Activated T-cell treated with anti-CD3 and anti-CD28 coated beads for 48 hours (primary cell): ENCODE measurements at places on chromosomes 3 and 15.

DNA sequence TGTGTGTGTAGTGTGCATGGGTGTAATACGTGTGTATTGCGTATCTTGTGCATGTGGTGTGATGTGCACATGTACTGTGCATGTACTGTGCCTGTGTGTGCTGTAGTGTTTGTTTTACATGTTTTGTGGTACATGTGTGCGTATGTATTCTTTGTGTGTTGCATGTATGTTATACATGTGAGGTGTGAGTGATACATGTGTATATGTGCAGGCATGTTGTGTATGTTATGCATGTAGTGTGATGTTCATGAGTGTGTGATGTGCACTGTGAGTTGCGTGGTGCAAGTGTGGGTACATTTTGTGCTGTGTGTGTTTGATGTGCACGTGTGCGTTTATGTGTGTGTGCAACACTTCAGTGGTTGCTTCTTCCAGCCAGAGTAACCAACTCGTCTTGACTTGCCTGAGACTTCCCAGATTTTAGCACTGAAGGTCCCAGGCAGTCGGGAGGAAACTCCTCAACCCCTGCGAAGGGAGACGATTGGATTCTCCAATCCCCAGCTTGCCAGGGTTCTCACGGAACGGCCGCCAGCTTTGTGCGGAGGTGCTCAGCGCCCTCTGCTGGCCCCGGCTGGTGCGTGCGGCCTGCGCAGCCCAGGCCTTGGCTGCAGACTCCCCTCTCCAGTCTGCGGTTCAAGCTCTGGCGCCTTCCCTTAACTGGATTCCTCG is 3.6 kb downstream of the GALNT15 start:
- peak; percentile 70 for DNase-seq

GRCh38 chr3:16332904-16333426 is 68.0 kb downstream of the OXNAD1 start:
- no peak for DNase-seq

- no peak for DNase-seq
Observed at GRCh38 chr15:100206643-100207042, 135.1 kb downstream of the ADAMTS17 start.

GRCh38 chr15:76223521-76223920 is 87.7 kb downstream of the ETFA start:
- DNase-seq = no peak

DNA sequence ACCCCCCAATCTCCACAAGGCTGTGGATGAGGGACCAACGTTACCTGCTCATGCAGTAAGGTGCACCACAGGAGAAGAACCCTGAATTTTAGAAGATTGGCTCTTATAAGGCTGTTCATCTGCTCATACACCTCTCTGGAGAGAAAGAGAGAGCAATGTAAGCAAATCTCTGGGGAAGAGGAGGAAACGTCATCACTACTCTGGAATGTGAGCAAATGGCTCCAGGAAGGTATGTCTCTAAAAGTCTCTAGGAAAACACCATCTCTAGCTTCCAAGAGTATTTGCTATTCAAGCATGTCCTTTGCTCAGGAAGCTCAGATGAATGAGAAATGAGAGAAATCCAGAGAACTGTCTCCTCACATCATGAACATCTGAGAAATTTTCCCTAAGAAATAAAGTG is 235.4 kb downstream of the TBL1XR1 start:
- no peak for DNase-seq

DNA sequence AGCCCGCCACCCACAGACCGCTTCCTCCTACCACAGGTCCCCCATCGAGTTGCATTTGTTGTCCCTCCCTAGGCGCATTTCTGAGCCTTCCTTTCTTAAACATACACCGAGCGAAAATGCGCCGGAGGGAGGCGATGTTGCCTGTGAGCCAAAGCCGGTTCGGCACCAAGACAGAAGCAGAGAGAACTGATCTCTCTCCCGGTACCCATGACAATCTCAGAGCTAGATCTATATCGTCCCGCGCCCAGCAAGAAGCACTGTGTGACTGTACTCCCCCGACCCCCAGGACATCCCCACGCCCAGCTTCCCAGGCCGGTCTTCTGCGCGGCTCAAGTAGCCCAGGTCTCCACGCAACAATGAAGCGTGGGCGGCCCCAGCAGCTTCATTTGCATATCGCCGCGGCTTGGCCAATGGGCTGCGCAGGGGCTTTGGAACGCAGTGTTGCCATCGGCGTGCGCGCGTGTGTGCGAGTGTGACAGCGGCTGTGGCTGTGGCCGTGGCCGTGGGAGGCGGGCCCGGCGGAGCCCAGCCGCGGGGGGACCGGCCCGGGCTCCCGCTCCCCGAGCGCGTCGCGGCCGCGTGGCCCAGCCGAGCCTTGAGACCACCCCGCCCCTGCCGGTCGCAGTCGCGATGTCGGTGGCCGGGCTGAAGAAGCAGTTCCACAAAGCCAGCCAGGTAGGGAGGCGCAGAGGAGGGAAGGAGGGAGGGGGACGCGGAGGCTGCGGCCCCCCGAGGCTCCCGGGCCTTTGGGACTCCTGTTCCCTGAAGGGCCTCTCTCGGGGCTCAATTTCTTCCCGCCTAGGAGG is at the start of gene SH3GL3:
Gene SH3GL3, plus strand, starts transcription at position 438 of the 806 bp plus-strand sequence. Its CDS starts 193 bp downstream, at position 631.
- DNase-seq = peak; percentile 58

DNA sequence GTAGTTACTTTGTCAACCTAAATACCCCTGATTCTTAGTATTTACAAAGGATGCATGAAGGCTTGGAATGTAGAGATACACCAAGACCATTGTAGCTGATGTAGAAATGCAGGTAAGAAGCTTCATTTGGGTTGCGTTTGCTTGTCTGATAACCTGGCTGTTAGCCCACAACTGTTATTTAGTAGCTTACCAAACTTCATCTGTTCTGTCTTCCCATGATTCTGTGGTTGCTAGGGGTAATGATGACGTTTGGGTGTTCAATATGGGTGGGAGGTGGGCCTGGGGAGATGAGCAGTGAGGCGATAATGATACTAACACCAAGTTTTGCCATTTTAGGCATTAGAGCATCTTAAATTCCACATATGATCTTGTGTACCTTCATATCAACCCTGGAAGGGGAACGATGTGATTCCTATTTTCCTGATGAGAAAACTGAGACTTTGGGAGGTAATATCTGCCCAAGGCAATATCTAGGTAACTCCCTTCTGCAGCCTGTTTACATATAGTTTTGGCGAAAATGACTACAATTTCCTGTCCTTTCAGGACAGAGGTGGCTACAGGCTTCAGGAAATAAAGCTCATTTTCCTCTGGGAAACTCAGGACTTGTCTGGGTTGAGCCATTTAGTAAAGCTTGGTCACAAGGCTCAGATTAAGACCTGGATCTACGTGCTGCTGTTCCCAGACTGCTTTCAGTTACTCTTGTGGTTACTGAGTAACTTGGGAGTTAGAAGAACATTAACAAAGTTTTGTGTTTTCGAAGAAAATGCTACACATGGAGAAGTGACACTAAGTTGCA is 26.8 kb downstream of the FNDC3B start:
- DNase-seq = no peak

DNA sequence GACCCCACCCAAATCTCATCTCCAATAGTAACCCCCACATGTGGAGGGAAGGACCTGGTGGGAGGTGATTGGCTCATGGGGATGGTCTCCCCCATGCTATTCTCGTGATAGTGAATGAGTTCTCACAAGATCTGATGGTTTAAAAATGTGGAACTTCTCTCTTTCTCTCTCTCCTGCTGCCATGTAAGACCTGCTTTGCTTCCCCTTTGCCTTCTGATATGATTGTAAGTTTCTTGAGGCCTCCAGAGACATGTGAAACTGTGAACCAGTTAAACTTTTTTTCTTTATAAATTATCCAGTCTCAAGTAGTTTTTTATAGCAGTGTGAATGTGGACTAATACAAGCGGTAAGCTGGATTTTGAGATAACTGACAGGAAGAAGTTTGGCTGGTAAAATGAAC is 60.3 kb upstream of the MBNL1 start:
- DNase-seq = no peak

DNA sequence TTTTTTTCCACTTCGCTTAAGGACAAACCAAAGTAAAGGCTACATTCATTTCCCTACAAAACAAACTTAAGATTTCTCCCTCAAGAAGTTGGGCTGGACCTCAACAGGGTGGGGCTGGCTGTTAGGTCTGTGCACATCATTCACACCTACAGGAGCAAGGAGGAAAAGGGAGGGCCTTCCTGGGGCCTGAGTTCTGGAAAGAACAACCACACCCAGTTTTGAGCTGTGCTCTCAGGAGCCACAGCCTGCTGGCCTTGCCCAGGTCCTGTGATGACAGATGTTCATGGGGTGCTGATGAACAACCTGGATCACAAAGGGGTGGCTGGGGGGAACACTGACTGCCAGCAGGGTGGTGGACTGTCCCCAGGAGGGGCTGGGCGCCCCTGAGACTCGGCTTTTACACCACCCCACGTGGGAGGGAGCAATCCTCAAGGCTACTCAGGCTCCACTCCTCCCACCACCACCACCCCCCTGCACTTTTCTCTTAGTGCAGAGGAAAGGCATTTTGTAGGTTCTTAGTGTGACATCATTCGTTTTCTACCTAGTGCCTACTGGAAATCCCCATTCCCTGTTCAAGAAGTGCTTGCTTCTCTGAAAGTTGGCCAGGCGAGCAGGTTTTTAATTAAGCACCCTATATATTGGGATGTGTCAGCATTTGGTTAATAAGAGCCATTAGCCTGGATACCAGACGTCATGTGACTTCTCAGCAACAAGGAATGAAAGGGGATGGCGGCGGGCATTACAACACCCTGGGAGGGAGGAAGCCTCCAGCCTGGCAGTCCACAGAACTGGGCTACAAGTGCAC is 35.7 kb downstream of the CCNB2 start:
- no peak for DNase-seq

DNA sequence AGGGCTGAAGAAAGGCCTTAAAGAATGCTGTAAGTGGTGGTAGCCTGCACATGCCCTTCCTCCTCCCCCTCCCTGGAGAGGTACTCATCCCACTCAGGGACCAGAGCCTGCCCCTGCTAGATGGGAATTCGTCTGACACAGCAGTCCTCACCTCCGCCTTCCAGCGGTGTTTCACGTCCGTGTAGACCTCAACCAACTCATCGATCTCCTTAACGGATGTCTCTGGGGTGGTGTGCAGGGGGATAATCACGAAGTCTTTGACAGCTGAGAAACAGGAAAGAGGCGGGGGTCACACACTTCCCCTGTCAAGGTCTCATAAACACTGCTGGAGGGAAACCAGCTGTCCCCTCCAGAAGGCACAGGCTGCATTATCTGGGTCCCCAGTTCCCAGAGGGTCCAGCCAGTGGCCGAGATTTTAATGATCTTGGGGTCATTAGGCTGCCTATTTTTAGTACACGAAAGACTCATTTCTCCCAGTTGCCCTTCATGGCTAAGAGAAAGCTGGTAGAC is 9.9 kb downstream of the DNASE1L3 start:
- no peak for DNase-seq

- no peak for DNase-seq
Observed at GRCh38 chr3:52200981-52201679, 3.2 kb downstream of the ALAS1 start.

DNA sequence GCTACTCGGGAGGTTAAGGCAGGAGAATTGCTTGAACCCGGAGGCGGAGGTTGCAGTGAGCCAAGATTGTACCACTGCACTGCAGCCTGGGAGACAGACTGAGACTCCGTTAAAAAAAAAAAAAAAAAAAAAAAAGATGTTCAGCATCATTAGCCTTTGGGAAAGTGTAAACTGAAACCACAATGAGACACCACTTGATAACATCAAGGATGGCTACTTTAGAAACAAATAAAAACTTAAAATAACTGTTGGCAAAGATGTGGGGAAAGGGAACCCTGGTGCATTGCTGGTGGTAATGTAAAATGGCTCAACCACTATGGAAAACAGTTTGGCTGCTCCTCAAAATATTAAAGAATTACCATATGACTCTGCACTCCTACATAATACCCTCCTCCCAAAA is 1.9 kb downstream of the LEO1 start:
- DNase-seq = no peak

DNA sequence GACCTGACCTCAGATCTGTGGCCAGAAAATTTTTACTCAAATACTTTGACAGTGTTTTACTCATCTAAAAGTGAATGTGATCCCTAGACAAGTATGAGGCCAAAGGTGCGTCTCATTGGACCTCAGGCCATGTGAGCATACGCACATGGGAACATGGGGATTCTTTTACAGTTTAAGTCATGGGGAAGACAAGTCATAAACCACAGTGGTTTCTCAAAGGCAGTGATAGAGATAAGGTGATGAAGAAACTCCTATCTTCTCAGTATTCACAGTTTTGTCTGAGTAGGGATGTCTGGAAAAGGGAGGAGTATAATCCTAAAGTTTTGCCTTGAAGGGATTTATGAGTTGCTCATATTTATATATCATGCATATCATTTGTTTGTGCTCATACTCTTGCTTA is 173.8 kb downstream of the FNDC3B start:
- peak; percentile 15 for DNase-seq

GRCh38 chr3:141184430-141184829 is 47.2 kb upstream of the PXYLP1 start:
- DNase-seq = no peak

DNA sequence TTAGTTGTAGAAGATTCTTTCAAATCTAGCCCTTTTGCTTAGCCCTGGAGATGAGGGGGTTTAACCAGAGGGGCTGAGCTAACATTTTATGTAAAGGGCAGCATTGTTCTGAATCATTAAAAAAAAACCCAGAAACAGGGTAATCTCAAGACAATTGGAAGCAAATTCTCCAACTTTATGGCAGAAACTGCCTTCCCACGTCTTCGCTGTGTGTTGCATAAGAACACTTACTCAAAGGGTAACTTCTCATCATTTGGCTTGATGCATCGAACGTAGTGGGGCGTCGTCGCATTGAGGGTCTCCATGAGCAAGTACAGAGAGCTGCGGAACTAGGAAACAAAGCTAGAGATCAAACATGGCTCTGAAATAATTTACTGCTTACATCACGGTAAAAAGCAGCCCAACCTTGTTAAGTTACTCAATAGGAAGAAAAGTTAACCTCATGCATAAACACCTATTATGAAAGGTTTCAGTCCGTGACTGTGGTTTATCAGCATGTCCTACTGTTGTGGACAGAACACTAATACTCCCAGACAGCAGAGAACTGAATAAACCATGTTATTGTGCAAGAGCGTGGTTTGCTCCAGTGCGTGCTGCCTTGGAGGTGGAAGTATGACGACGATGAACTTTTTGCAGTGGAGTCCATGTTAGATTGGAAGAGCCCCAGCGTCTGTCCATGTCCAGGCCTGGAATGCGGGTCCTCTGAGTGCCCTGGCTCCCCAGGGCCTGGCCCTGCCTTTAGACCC is 48.7 kb downstream of the MYO5C start:
- DNase-seq = no peak

GRCh38 chr15:72365844-72366243 is 10.0 kb downstream of the HEXA start:
- DNase-seq = no peak

DNA sequence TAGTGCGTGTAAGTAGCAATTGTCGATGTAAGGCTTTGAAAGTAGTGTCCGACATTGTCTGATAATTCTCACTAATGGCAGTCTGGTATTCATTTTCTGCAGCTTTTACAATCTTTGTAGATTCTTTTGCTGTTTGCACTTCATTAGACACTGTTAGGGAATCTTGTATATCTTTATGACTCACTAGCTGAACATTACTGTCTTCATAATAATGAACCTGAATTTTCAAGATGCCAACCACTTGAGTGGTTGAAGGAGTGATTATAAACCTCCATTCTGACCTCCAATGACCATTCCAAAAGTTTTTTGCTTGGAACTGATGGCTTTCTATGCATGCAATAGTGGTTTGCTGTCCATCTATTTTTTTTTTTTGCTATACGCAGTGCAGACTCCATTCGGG is 76.4 kb upstream of the MFGE8 start:
- no peak for DNase-seq
